Stimulated activated CD4-positive, alpha-beta T cell treated with anti-CD3 and anti-CD28 coated beads, Interleukin-1b, Interleukin-23, amount 100 ng/mL, for 1 hour (primary cell): ENCODE measurements at places on chromosomes 11 and 22.
A peak's percentile ranks its signal among the peaks of the same experiment; 100 is the strongest.

- DNase-seq, result peak; percentile 69
Observed at GRCh38 chr22:25067851-25068421, 115.4 kb downstream of the KIAA1671 start.

- DNase-seq, result no peak
Observed at GRCh38 chr11:112658431-112658878, 302.8 kb upstream of the NCAM1 start.

DNA sequence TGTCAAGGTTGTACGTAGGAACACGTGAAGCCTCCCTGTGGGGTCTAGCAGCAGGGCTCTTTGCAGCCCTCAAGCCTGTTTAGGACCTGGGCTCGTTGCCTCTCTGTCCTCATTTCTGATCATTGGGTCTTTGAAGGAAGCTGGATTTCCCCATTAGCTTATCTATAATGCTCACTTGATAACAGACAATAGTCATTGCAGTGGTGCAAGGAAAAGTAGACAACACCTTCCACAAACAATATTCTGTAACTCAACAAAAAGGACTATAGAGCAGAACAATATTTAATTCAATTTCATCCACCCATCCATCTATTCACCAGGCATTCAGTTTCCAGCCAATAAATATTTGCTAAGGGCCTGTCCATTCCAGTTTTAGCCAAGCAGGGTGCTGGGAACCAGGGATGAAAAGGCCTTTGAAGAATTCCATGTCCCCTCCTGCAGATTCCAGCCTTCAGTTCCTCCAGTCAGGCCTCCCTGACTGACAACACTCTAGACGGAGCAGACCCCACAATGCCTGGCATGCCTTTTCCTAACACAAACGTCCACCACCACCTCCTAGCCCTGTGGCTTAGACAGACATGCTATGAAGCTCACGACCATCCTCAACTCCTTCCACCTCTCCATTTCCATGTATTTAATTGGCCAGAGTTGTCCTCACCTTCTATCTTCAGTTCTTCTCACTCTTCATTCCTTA is 12.7 kb upstream of the POLD3 start:
- no peak for DNase-seq

DNA sequence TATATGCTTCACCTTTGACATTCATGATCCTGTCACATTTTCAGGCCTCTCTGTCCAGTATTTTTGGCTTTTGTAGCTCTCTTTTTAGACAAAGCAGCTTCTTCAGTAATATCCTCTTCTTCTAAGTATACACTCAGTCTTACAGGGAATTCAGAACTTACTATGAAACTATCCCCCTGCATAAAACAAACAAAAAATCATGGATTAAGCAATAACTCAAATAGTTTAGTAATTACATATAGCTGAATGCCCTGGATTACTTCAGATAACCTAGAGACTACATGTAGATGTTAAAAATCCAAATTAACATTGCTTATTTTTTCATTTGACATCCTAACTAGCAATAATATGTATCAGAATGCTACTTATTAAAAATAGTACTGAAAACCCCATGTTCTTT is 5.2 kb downstream of the TAF1D start:
- DNase-seq, result no peak

- DNase-seq, result no peak
Observed at GRCh38 chr11:28107191-28107749, 686 bp downstream of the KIF18A start.

DNA sequence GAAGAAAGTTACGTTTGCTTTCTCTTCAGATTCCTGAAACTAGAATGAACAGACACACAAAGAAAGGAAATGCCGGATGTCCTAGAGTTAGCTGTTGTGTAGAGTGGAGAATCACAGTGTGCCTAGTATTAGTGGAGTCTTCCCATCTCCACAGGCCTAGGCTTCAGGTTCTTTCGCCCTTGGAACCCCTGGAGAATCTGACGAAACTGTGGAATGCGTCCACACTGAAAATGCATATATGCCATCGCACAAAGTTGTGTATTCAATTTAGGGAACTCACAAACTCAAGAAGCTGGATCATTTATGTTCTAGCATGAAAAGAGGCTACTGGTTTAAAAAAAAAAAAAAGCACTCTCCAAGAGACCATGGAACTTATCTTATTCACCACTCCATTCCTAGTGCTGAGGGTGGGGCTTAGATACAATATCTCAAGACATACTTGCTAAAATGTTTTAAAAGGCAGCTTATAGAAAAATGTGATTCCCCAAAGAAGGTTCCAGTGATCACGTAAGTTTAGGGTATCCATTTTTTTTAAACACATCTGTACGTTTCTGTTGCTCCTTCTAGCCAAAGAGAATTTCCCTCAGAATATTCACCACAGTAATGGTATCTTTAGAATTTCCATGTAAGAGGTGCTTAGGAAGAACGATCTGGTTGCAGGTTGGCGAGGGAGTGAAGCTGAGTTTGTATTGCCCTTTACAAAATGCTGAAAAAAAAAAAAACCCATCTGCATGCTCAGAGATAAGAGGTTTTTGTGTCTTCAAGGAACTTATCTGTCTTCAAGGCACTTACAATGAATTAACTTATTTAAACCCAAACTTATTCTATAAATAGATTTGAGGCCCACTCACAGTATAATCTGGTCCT is 20.0 kb downstream of the MAML2 start:
- no peak for DNase-seq

DNA sequence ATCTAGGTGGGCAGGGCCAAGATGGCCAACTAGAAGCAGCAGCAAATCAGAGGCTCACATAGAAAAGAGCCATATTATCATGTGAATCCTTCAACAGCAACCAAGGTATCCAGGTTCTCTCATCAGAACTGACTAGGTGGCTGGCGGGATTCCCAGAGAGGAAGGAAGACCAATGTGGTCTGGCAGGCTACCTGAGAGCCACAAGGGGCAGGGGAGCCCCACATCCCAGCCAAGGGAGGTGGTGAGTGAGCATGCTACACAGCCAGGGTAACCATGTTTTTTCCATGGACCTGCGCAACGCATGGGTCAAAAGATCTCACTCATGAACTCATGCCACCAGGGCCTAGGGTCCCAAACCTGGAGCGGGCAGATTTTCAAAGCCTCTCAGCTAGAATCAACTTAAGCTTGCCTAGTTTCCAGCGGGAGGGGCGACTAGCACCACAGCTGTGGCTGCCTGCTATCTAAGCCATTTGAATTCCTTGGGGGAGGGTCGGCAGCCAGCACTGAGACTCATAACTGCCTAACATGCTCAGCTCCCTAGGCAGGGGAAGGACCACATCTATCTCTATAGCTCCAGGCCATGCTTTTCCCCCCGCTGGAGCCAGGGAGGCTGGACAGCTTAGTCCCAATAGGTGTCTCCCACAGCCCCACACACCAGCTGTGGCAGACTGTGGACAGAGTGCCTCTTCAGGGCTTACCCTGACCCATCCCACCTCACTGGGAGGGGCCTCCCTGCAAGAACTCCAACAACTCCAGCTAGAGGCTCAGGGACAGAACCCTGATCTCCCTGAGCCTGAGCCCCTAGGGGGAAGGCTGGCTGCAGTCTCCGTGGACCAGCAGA is 28.7 kb upstream of the CASP12 start:
- no peak for DNase-seq

- no peak for DNase-seq
Observed at GRCh38 chr11:115065314-115065713, 387.0 kb downstream of the NXPE2 start.

DNA sequence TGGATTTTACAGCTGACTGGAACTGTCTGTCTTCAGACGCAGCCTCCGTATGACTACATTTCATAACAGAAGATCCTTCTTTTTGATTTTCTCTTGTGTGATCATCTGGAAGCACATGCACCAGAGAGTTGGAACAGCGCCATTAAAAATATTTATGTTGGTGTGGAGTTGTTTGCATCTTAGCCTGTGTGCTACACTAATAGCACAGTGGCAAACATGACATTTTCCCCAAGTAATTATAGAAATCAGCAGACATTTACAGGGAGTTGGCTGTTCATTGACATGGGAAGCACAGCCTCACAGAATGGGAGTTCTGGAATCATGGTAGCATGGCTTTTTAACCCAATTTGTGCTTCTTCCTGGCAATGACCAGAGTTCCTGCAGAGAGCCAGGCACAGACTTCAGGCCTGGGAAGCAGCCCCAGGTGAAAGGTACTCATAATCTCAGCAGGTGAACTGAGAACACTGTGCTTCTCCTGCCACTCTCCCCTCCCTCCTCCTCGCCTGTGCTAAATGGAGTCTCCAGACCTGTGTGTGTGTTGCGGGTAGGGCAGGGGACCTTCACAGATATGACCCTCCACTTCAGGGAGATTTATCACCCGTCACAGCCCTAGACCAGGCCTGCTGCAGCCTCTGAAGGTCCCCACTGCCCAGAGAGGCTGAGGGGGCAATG is 82.8 kb upstream of the PLET1 start:
- DNase-seq, result no peak

GRCh38 chr11:86247608-86248007 is 3.1 kb downstream of the EED start:
- no peak for DNase-seq

GRCh38 chr11:110295086-110295485 is 1.3 kb downstream of the RDX start:
- no peak for DNase-seq

- no peak for DNase-seq
Observed at GRCh38 chr22:49086181-49086580, 741.5 kb downstream of the BRD1 start.

DNA sequence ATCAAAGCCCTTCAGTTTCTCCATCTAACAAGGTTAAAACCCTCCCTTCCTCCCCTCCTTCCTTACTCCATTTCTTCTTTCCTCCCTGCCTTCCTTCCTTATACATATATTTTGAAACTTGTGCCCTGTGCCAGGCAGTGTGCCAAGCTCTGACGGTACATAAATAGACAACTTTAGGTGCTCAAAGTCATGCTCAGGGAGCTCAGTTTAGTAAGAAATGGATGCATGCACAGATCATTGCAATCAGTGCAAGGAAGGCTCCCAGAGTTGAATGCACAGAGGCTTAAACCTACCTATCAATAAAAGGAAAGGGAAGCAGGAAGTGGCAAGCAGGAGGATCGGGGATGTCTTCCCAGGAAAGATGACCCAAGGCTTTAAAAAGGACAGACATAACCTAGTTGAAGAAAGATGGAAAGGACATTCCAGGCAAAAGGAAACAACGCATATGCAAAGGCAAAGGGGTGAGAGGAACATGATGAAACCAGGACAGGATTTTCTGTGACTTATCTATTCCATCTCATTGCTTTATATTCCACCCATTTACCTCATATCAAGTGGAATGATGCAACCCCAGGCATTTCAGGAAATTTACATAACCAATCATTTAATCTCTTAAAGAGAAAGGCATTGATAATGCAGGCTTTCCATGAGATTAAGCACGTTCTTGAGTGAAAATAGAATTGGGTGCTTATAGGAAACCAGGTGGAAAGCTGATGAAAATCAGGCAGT is 13.2 kb downstream of the FZD4 start:
- no peak for DNase-seq

GRCh38 chr11:76371170-76371569 is 9.8 kb downstream of the THAP12 start:
- peak; percentile 7 for DNase-seq

- no peak for DNase-seq
Observed at GRCh38 chr11:47611348-47611794, 17.2 kb upstream of the C1QTNF4 start.

GRCh38 chr22:46687460-46687859 is 50.6 kb downstream of the CERK start:
- DNase-seq, result no peak

DNA sequence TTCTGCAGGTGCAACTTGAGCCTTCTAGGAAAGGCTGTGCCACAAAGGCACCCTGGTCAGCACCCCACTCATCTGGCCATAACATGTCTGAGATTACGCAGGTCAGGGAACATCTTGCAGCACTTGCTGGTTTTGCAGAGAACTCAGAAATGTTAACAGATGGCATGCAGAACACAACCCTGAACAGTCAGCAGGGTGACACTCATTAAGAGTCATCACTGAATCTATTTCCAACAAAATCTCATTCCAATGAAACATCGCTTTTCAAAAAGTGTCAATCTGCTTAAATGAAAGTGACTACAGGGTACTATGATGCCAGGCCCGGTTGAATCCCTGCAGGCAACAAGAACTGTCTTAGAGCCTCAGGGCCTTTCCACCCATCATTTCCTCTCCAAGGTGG is 369.8 kb upstream of the CCDC90B start:
- no peak for DNase-seq

DNA sequence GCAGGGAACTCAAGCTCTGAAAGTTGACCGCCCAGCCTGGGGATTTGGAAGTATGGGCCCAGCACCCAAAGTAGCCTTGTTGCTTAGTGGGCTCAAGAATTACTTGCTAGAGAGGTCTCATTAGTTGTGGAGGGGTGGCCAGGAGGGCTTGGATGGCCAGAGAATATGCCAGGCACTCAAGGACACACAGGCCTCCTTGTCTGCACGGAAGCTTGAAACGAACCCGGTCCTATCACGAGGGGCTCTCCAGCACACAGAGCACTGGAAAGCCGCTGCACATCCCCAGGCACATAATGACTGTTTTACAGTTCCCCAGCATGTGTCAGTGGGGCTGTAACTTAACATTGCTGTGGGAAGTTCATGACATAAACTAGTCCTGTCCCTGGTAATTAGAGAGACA is 55.9 kb downstream of the NAT10 start:
- DNase-seq, result no peak

DNA sequence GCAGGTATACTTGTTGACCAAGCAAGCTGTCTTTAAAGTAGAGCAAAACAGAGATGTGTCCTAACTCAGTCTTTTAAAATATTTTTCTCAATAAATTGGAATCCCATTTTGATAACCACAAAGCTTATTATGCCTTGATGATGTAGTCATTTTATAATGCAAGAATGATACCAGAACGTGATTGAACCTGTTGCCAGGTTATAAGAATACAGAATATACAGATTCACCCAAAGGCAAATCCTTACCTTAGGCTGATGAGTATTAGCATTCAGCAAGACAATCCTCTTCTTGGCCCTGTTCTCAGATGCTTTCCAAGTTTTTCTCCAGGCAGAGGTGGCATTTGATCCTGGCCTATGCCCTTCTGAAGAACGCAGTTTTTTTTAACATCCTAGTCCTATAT is 76.1 kb downstream of the PPFIBP2 start:
- no peak for DNase-seq

DNA sequence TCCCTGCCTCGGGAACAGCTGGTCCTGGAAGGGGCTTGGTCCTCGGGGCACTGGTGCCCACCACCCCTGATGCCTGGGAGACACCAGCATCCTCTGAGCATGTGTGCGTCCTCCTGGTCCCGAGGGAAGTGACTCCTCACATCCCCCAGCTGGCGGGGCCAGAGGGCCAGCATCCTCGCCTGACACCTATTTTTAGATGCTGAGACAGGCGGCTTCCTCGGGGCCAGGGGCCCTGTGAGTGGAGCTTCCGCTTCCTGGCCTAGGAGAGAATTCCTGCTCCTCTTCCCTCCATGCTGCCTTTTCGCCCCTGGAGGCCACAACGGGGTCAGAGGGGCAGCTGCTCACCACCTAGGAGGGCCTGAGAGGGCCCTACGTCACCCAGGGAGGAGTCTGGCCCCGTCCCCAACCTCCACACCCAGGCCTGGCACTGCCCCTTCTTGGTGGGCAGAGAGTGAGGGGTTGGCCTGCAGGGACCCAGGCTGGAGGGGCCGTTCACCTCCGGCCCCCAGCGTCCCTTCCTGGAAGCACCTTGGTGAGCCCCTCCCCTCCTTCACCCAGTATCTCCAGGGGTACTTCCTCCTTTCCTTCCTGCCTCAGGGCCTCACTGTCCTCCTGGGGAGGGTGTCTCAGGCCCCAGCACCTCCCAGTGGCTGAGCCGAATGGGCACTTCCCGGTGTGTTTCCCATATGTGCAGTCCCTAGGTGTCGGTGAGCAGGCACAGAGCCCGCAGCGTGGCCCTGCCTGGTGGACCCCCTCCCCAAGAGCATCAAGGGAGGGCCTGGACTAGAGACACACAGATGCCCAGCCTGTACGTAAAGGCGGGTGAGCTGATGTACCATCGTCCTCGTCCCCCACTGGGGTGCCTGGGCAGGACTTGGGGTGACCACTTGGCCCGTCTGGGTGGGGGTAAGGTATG is 6.1 kb downstream of the CD81 start:
- no peak for DNase-seq
